ENCODE measurements at places on chromosomes 12 and 14. TPM values are rescaled to one million over a fixed set of nuclear protein-coding genes. Genes with fewer than 3 reads are reported as not detected.

Gene KERA
- total RNA-seq = not detected

Gene SALL2
- total RNA-seq = 4.0 TPM

Gene MDGA2
- not detected for total RNA-seq

Gene MEG3
- total RNA-seq = not detected

Gene HNF1A
- total RNA-seq = not detected

Gene PELI2
- total RNA-seq = 5.7 TPM

Gene OTX2
- not detected for total RNA-seq

Gene PLA2G1B
- total RNA-seq = not detected

Gene EFS
- total RNA-seq = not detected

Gene ERP27
- total RNA-seq = 10.1 TPM

Gene MYF6
- not detected for total RNA-seq

Gene LAG3
- total RNA-seq = 52.1 TPM

Gene RERG
- total RNA-seq = not detected

DNA sequence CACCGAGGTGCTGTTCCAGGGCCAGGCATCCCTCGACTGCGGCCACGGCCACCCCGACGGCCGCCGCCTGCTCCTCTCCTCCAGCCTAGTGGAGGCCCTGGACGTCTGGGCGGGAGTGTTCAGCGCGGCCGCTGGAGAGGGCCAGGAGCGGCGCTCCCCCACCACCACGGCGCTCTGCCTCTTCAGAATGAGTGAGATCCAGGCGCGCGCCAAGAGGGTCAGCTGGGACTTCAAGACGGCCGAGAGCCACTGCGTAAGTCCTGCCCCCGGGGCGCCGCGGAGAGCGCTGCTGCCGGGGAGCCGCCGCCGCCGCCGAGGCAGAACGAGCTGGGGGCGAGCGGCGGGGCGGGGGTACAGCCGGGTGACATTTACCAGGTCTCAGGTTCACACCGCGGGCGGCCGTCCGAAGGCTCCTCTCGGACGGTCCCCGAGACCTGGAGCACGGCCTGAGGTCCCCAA, 1.4 kb downstream of the PLXNC1 start:
- DNase-seq = no peak

- no peak for DNase-seq
Observed at GRCh38 chr12:87935216-87935615, 94.0 kb downstream of the C12orf50 start.

GRCh38 chr12:25262389-25263074, 11.8 kb upstream of the KRAS start:
- DNase-seq = no peak

DNA sequence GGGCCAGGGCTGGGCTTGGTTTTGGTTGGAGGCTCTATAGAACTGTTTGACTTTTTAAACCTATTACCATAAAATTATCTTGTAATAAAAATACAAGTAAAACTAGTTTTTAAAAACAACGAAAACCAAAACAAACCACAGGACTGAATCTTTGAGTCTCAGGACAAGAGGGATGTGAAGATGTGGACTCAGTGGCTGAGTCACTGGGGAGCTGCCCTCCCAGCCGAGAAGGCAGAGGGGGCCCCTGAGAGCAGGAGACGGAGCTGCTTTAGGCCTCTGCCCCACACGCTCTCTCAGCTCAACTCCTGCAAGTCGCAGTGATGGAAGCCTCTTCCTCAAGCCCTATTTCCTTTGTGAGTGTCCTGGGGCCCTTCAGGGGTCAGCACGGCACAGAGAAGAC, 59.0 kb downstream of the CDC42BPB start:
- DNase-seq = no peak

GRCh38 chr14:96195441-96196081, 9.1 kb upstream of the BDKRB2 start:
- DNase-seq = no peak

GRCh38 chr12:105382771-105383622, 52.5 kb downstream of the C12orf75 start:
- DNase-seq = no peak

GRCh38 chr14:81298911-81299310, 78.2 kb upstream of the GTF2A1 start:
- no peak for DNase-seq

- no peak for DNase-seq
Observed at GRCh38 chr12:65319688-65320200, 41.3 kb downstream of the MSRB3 start.

- no peak for DNase-seq
Observed at GRCh38 chr14:61677479-61677878, 17.8 kb upstream of the HIF1A start.

DNA sequence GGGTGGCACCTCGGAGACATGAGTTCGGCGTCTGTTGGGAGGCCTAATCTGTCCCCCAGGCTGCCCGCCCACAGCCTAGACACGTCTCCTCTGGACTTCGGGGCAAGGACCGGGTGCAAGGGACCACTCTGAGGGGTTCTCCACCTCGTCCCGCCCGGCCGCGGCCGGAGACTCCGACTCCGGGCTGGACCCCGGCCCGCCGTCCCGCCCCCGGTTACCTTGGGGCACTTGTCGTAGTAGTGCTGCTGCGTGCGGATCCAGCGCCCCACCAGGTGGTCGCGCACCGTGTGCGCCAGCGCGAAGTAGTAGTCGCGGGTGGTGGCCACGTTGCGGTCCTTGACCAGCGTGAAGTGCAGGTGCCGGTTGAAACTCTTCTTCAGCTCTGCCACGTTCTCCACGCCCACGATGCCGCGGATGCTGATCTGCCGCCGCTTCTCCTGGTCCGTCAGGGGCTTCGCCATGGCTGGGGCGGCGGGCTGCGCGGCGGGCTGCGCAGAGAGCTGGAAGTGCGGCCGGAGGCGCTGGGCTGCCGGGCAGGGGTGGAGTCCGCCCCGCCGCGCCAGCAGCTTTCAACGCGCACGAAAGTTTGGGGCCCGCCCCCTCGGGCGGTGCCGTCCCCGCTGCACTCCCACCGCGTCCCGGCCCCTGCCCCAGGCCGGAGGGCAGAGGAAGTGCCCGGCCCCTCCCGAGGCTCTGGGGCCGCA, at the start of gene PYGL:
TSS of gene PYGL (minus strand) at position 541 of the 704 bp plus-strand sequence. CDS start at position 461, 80 bp downstream.
- DNase-seq = peak; percentile 52
